ENCODE measurements at places on chromosomes 3 and 15.

DNA sequence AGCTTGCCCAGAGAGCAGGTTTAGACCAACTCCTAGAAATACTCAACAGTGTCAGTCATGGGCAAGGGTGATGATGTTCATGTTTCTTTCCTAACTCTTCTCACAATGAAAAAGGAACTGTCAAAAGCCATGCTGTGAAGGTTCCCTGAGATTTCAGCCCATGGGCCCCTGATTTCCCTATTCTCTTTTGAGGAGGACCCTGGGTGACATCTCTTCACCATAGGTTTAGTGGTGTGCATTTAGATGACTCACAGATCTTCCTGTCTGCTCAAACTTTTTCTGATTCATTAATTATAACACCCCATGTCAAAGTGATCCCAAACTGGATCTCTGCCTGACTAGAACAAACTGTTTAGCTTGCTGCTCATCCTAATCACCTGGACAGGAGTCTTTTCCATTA is 108.0 kb downstream of the BBX start:
- no peak for DNase-seq

DNA sequence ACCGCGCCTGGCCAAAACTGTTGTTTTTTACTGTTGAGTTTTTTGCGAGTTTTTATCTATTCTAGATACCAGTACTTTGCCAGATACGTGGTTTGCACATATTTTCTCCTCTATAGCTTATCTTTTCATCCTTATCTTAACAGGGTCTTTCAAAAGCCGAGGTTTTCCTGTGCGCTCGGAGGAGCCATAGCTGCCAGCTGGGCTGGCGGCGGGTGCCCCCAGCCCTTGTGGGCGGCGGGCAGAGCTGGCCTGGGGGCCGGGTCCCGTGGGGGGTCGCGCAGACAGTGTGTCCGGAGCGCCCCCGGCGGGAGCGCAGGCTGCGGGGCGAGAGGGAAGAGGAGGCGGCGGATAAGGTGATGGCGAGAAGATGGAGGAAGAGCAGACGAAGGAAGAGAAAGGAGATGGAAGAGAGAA is 11.1 kb upstream of the EIF4A2 start:
- DNase-seq = no peak

- DNase-seq = no peak
Observed at GRCh38 chr3:136559896-136560295, 192.3 kb downstream of the STAG1 start.

GRCh38 chr3:185423178-185423577 is 60.2 kb downstream of the MAP3K13 start:
- no peak for DNase-seq

DNA sequence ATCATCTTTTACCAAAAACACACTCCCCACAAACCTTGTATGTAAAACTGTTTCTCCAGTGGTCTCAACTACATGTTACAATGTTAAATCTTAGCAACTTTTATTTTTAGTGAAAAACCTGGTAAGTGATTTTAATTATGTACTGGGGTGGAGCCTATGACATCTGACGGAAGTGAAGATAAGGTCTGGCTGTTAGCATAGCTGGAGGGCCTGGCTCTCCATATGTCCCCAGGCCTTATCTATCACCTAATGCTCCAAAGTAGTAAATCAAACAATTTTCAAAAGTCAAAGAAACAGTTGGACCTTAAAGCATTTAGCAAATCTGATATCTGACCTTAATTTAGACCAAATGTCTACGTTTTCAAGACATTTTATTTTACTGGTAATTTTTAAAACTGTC is 173.6 kb upstream of the SMAD3 start:
- no peak for DNase-seq

GRCh38 chr3:73552700-73553099 is 72.0 kb downstream of the PDZRN3 start:
- DNase-seq = no peak

DNA sequence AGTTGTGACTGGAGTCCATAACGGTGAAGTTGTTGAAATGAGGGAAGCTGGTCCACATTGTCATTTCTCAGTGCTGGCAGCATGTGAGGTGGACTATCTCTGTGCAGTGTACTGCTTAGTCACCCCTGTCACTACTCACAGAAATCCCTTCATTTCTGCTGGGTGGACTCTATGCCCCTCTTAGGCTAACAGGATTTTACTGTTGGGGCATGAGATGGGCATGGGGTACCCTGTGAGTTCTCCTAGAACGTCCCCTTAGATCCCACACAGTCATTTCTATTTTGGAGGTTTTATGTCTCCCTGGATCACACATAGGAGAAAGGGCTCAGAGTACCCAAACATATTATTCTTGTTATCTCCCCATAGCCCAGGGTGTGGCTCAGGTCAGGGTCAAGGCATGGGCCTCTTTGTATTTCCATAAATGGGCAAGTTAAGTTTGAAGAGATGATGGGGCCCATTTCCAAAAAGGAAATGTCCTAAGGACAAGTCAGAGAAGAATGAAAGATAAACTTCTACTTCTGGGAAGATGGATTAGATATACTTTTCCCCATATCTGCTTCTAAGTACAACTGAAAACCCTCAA is 15.2 kb downstream of the P2RY1 start:
- no peak for DNase-seq

DNA sequence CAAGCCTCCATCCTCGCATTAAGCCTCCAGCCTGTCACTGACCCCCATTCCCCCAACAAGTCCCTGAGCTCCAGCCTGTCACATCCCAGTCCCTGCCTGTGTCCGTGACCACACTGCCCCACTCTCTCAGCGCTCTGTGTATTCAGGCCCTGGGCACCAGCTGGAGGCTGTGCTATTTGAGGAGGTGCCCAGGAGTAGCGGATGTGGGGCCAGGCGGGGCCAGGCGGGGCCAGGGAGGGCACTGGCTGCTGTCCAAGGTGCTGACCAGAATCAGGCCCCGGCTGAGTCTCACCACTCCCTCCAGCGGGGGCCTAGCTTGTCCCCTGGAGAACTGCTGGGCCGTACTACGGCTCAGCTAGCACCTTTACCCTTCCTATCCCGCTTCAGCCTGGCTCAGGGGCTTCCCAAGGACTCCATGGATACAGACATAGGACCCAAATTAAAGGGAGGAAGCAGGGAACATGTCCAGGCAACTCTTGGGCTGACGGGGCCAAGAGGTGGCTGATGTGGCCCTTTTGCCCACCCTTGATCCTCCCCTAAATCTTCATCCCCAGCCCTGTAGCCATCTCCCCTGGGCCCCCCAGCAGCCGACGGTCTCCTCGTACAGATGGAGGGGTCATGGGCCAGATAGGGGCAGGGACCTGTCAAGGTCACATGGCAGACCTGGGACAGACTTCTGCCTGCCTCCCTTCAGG is 1.1 kb downstream of the HHATL start:
- no peak for DNase-seq

GRCh38 chr15:40691737-40692136 is 3.2 kb upstream of the RAD51 start:
- no peak for DNase-seq

GRCh38 chr3:64650096-64650622 is 37.6 kb downstream of the ADAMTS9 start:
- DNase-seq = no peak

DNA sequence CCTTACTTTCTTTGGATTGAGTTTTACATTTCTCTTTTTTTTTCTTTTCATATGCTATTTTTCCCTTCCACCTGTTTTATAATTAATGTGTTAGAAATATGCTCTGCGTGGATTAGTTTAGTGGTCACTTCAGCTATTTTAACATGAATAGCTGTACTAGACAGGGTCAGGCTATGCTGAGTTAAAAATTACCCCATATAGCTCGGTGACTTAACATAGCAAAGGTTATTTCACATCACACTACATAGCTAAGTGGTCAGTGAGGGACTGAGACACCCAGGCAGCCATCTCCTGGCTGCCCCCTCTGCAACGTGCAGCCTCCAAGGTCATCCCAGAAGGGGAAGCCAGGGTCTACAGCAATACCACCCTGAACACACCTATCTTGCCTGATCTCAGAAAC is 46.9 kb upstream of the KIF23 start:
- no peak for DNase-seq

- DNase-seq = no peak
Observed at GRCh38 chr15:55993804-55994560, 570 bp upstream of the NEDD4 start.

GRCh38 chr3:58521917-58522631 is 14.9 kb downstream of the ACOX2 start:
- no peak for DNase-seq

DNA sequence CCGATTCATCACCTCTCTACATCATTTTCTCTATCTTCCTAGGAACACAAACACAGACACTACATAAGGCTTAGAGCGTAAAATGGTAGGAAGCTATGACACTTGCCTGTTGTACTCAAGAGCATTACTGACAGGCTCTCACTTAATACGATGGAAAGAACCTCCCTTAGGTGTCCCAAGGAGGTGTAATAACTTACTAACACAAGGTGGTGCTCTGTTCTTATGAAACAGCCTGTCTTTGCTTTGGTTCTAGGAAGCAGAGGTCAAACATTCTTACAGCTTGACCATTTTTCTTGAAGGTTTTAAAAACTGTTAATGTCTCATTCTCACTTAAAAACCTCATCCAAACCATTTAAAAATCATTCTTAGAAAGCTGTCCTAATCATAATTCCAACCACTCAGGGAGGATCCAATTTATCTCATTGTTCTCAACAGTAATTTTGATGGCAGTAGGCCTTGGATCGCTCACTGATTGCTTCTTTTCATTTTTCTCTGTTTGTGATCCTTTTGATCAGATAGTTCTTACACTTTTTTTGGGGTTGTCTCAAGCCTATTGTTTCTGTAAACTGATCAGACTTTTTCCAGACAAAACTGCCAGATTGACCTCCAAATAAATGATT is 317.8 kb upstream of the AGTR1 start:
- DNase-seq = no peak

DNA sequence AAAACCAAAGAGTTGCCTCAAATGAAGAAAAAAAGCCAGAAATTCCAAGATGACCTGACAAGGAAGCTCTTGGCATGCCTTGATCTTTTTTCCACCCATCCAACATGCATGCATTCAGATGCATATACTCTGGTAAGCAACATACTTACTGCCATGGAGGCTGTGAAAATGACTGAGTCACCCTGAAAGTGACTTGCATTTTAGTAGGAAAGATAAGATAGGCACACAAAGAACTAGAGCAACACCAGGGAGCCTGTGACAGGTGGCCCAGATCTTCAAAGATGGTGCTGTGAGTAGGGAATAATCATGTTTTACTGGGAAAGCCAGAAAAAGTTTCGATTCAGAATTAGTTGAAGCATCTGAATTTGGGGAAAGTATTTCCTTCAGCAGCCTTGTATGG is 185.1 kb upstream of the SLCO3A1 start:
- DNase-seq = no peak

DNA sequence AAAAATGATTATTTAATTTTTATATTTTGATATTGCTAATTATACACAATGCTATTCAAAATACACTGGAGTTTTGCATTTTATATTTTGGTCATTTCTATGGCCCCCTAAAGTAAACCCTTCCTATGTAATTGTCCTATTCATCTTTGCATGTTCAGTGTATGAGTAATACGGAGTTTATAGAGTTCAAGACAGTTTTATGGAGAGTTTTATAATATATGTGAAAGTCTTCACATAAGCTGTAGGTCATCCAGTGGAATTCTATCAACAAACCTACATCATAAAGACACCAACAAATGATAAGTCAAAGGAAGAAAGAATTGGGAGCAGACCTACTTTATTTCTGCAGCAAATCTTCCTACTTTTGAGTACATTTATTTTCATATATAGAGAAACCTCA is 1200.4 kb upstream of the EPHA6 start:
- DNase-seq = no peak

- no peak for DNase-seq
Observed at GRCh38 chr3:69092030-69092516, 7.3 kb downstream of the ARL6IP5 start.

Measured in ascending aorta (tissue), 2 donors.